Activated naive CD4-positive, alpha-beta T cell (primary cell): ENCODE measurements at places on chromosomes 1 and 21.

GRCh38 chr1:109371341-109371739 is 26.4 kb downstream of the SORT1 start:
- no peak for DNase-seq

- DNase-seq, result no peak
Measured at GRCh38 chr1:152109231-152109997, 5.8 kb downstream of the TCHH start.

GRCh38 chr1:44805311-44806024 is 1.7 kb downstream of the DYNLT4 start:
- DNase-seq, result no peak

DNA sequence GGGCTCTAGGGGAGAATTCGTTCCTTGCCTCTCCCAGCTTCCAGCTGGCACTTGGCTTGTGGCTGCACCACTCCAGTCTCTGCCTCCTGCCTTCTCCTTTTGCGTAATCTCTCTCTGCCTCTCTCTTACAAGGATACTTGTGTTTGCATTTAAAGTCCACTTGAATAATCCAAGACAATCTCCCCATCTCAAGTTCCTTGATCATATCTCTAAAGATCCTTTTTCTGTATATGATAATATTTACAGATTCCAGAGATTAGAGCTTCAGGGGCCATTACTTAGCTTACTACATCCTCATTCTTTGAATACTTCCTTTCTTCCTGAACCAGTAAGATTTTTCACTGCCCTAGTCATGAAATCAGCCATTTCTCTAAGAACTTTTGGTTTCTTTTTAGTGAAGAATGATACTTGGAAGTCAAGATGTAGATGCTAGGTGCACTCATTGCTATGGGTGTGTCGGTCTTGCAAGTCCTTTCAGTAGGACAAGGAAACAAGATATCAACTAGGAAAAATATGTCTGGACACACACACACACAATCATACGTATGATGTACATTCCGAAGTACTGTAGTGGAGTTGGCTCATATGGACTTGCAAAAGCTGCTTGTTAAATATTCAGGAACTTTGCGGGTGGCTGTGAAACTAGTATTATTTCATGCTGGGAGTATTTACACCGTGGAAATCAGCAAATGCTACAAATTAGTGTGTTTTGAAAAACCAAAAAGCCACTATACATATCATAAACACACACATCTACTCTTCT is 20.8 kb upstream of the RLF start:
- no peak for DNase-seq

DNA sequence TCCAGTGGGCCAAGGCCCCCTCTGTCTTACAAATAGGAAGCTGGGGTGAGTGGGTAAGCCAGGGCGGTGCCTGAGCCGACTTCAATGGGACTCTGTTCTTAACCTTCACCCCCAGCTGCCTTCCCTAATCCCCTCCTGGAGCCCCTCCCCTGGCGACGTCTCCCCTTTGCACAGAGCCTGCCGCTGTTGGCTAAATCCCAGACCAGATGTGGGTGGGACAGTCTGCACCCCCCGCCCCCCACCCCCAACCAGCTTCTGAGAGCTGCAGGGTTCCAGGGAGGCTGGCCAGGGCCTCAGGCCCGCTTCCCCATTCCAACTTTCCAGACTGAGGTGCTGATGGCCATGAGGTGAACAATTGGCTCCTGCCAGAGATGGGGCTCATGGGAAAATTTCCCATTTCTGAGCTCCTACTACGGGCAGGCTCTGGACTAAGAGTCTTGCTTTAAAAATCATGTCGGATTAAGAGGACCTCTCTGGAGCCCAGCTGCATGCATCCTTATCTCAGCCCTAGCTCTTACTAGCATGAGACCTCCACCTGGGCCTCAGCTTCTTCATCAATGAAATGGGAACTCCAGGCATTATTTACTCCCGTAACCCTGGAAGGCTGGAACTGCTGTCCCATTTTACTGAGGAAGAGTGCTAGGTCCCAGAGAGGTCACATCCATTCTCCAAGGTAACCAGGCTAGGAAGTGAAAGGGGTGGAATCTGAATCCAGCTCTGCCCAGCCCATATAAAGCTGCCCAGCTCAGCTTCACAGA is 6.4 kb downstream of the COL8A2 start:
- no peak for DNase-seq

GRCh38 chr1:222588135-222588534 is 1.6 kb downstream of the TAF1A start:
- DNase-seq, result no peak

DNA sequence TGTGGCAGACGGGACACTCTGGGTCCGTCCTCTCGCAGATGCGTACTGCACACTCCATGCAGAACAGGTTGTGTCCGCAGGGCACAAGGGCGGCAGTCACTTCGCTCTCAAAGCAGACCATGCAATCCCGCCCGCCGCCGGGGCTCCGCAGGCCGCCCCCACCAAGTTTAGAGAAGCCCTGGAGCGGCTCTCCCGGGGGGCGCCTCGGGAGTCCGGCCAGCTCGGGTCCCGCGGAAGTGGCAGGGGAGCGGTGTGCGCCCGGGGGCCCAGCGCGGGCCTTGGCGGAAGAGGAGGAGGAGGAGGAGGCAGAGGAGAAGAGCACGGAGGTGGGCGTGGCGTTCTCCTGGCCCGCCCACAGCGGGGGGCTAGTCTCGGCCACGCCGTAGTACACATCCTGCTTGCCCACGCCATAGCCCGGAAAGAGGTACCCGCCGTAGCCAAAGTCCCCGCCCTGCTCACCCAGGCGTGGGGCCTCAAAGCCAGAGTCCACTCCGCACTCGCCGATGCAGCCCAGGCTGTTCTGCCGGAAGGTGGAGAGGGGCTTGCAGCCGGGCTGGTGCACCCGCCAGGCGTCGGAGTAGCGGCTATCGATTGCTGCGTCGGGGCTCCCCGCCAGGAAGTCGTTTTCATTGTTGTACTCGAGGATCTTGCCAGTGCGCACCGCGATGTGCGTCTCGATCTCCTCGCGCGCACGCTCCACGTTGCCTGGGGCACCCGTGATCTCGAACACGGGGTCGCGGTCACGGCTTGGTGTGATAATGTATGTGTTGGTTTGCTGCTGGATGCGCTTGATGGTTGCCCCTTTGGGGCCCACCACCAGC is 5.4 kb downstream of the MEX3A start:
- DNase-seq, result no peak

GRCh38 chr1:33516891-33517567 is 44.6 kb downstream of the ZSCAN20 start:
- DNase-seq, result no peak

DNA sequence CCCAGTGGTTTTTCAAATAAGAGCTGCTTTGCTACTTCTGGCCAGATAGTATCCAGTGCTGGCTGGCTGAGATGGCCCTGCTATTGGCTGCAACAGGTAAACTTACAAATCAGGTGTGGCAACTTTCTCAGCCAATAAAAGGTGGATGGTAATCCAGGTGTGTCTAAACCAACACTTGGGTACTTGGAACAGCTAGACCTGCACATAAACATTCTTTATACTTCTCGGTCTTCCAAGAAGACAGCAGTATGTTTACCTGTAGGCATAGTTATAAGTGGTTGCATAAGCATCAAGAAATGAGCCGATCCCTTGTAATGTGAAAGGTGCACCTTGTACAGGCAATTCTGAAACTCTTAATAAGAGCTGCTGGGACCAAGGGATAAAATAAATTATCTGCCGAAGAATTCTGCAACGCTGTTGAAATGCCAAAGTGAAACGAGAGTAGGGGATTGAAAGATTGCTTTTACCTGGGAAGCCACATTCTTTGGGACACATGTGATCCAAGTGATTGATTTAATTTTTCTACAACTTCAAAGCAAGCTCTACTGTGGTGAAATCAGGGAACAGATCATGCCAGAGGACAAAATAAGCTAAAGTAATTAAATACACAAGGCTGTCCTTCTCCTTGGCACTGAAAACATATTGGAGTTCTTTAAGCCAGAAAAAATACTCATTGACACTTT is at the start of gene CLDN8:
CLDN8 (minus strand) TSS at position 57 of the 683 bp plus-strand sequence. CDS start 172 bp downstream, outside the sequence.
- no peak for DNase-seq

- DNase-seq, result no peak
Measured at GRCh38 chr1:101165954-101166353, 70.9 kb upstream of the S1PR1 start.

DNA sequence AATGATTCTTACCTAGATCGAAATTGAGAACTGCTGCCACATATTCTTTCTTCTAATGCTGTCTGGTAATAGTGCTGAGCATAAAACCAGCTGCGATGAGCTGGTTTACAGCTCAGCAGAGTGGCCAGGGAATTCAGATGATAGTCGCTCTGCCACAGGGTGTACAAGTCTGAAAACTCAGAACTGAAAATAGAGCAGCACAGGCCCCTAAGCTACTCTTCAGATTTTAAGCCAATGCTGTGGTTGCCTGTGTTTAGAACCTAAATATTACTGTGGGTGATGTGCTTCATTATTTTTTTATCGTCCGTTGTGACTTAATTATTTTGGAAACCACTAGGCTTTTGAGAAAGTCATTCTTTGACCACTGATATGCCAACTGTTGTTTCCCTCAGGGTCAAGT is 152.0 kb downstream of the ADGRL4 start:
- DNase-seq, result no peak

GRCh38 chr21:27693376-27693775 is 726.5 kb upstream of the ADAMTS5 start:
- no peak for DNase-seq

DNA sequence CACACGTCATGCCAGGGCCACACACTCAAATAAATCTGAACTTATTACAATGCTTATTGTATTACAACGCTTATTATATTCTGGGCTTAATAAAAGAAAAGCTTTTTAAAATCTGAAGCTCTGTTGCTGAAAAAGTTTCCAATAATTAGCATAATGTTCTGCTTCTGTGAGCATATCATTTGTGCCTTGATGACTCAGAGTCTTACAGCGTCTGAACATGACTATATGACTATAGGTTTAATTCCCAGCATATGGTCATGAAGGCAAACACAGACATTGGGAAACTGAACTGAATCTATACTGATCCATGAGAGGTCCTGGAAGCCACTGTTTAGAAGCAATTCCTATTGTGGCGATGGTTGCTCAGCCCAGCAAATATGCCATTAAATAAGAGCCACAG is 66.3 kb downstream of the SIM2 start:
- DNase-seq, result no peak
